ENCODE measurements at places on chromosomes 3 and 15. TPM values are rescaled to one million over a fixed set of nuclear protein-coding genes. Genes with fewer than 3 reads are reported as not detected.

ATP13A5 gene
- total RNA-seq = not detected

TCTA gene
- 11.1 TPM for total RNA-seq

MST1 gene
- 5.5 TPM for total RNA-seq

KCNMB2 gene
- 6.1 TPM for total RNA-seq

RNF7 gene
- 39.4 TPM for total RNA-seq

DUOX1 gene
- 10.3 TPM for total RNA-seq

LMCD1 gene
- 34.3 TPM for total RNA-seq

HTR3E gene
- total RNA-seq = not detected

CFAP100 gene
- total RNA-seq = not detected

TMOD2 gene
- 34.0 TPM for total RNA-seq

TGM5 gene
- 0.26 TPM for total RNA-seq

POLQ gene
- total RNA-seq = 7.3 TPM

CCR9 gene
- total RNA-seq = not detected

GOLGA6L4 gene
- 4.9 TPM for total RNA-seq

LARP6 gene
- 6.9 TPM for total RNA-seq

ILDR1 gene
- total RNA-seq = 1.2 TPM

GNAT1 gene
- total RNA-seq = not detected

CACNA2D3 gene
- total RNA-seq = 1.7 TPM

CTXND1 gene
- total RNA-seq = 0.79 TPM

CCDC33 gene
- 0.42 TPM for total RNA-seq

ACTC1 gene
- 187 TPM for total RNA-seq

MYO5A gene
- total RNA-seq = 29.5 TPM

DISP2 gene
- 0.63 TPM for total RNA-seq
